ENCODE measurements at places on chromosomes 12 and 14.

- DNase-seq, result peak; percentile 66
Measured at GRCh38 chr12:85713373-85713772, 122.8 kb downstream of the RASSF9 start.

DNA sequence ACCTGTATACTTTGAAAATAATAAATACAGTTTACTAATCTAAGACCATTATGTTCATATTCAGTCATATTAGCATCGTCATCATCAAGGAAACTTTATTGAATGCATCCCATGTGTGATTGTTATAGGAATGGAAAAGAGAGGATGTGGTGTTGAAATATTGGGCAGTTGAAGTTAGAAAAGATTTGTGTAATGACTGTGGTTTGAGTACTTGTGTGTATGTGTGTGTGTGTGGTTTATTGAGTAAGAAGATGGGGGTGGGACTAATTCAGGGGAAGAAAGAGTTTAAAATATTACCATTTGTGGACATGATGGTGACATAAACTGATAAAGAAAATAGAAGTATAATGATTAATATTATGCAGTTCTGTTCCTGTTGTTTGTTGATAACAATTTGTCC, 238.7 kb upstream of the SEL1L start:
- DNase-seq, result no peak

GRCh38 chr14:23529016-23529415, 22.5 kb downstream of the ZFHX2 start:
- no peak for DNase-seq

DNA sequence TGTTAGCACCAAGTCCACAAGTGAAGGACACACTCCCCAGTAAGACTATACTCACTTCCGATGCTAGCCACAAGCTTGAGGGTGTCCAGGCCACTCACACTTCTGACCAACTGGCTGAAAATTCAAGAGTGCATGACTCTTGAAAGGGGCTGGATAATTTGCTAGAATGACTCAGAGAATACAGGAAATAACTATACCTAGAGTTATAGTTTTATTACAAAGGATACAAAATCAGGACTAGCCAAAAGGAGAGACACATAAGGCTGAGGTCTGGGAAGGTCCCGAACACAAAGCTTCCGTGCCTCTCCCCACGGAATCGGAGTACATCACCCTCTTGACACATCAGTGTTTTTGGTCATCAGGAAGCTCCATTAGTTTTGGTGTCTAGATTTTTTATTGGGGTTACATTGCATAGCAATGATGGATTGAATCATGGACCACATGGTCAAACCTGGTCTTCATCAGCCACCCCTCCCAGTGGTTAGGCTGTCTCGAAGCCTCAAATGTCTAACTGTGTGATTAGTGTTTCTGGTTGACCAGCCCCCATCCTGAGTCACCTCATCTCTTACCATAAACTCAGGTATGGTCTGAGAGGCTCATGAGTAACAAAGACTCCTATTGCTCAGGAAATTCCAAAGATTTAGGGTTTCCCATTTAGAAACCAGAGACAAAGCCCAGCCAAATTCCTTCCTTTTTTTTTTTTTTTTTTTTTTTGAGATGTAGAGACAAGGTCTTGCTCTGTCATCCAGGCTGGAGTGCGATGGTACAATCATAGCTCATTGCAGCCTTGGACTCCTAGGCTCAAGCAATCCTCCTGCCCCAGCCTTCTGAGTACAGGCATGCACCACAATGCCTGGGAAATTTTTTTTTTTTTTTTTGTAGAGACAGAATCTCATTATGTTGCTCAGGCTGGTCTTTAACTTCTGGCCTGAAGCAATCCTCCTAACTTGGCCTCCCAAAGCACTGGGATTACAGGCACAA, 472.0 kb upstream of the TBX3 start:
- DNase-seq, result peak; percentile 98

- no peak for DNase-seq
Measured at GRCh38 chr12:31804185-31804504, 75.3 kb upstream of the AMN1 start.

GRCh38 chr14:58547649-58548048, 90.1 kb upstream of the DACT1 start:
- DNase-seq, result no peak

DNA sequence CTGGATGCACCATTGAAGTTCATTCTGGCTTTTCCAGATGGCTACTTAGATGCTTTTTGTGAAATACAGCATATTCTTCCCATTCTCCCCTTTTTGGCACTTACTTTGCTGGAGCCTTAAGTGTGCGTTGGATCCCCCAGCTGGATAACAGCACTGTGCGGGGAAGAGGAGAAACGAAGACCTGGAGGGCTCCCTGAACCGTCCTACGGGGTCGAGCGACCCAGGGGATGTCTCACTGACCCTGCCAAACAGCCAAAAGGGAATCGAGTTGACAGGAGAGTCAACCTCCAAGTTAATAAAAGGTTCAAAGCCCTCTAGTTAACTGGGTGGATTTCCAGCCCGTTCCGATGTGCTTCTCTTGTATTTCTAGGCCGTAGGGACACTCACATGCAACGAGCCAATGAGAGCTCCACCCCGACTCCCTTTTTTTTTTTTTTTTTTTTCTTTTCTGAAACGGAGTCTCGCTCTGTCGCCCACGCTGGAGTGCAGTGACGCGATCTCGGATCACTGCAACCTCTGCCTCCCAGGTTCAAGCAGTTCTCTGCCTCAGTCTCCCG, 1.0 kb upstream of the CAMKK2 start:
- DNase-seq, result peak; percentile 67

- DNase-seq, result peak; percentile 31
Measured at GRCh38 chr12:63276537-63277365, 125.8 kb upstream of the AVPR1A start.

GRCh38 chr14:100486025-100486828, 101.0 kb downstream of the BEGAIN start:
- DNase-seq, result peak; percentile 86

DNA sequence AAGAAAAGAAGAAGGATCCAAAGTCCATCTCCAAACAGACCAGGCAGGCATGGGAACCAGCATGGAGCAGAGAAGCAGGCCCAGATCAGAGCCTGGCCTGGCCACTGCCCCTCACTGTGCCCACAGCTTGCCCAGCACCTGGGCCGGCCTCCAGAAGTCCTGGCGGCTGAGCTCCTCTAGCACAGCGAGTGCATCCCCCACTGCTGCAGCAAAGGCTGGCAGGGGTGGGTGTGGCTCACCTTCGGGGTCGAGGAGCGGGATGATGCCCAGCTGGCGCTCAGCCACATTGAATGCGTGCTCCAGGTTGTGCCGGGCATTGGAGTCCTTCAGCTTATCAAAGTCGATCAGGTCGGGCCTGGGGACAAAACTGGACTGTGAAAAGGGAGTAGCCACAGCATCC, 78.7 kb downstream of the SPTB start:
- no peak for DNase-seq

GRCh38 chr14:74569387-74569786, 42.6 kb downstream of the LTBP2 start:
- no peak for DNase-seq

DNA sequence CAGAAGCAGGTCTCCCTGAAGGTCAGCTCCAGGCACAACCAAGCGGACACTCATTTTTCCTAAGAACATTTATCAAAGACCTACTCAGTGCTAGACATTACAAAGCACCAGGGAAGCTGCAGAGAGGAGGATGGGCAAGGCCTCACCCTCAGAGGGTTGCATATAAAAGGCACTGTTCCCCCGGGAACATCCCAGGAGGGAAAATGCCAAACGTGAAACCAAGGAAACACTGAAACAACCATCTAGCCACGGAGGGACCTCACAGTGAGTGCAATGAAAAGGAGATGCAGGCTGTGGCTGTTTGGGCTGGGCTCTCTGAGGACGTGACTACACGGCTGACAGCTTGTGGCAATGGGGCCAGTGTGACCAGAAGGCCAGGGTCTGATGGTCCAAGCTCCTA, 117.4 kb upstream of the VASH1 start:
- DNase-seq, result no peak

GRCh38 chr14:69741055-69741454, 25.9 kb upstream of the SRSF5 start:
- DNase-seq, result no peak

GRCh38 chr12:15982071-15982470, 70.9 kb downstream of the DERA start:
- DNase-seq, result peak; percentile 7

GRCh38 chr12:123914726-123915333, 57.8 kb downstream of the CCDC92 start:
- DNase-seq, result no peak

DNA sequence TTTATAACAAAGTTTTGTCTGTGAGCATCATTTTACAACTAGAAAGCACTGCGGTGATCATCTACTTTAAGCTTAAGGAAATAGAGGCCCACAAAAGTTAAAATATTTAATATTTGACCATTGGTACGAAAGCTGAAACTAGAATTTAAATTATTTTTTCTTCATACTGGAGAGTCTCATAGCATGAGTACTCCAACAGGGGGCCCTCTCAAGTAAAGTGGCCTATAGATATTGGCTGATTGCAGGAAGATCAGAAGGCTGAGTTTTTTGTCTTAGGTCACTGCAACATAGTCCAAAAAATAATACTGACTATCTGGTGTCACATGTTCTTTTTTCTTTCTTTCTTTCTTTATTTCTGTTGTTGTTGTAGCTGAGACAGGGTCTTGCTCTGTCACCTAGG, 75.3 kb upstream of the ZDHHC17 start:
- DNase-seq, result peak; percentile 22

- DNase-seq, result no peak
Measured at GRCh38 chr12:48151103-48151771, 6.1 kb downstream of the ASB8 start.

GRCh38 chr12:32360956-32361355, 38.4 kb upstream of the FGD4 start:
- DNase-seq, result no peak

DNA sequence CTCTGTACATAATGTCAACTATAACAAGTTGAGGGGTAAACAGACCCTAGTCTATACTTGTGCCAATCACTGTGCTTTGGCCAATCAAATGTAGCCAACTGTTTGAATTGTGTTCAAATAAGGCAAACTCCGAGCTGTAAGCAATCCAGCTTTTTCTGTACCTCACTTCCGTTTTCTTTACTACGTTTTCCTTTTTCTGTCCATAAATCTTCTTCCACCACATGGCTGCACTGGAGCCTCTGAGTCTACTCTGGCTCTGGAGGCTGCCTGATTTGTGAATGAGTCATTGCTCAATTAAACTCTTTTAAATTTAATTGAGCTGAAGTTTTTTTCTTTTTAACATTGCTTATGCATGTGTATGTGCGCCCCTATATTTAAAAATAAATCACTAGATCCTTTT, 29.7 kb downstream of the CLEC1A start:
- DNase-seq, result peak; percentile 30

- peak; percentile 40 for DNase-seq
Measured at GRCh38 chr12:78088391-78088832, 257.7 kb downstream of the NAV3 start.

GRCh38 chr12:87575906-87576305, 453.3 kb downstream of the C12orf50 start:
- DNase-seq, result no peak

DNA sequence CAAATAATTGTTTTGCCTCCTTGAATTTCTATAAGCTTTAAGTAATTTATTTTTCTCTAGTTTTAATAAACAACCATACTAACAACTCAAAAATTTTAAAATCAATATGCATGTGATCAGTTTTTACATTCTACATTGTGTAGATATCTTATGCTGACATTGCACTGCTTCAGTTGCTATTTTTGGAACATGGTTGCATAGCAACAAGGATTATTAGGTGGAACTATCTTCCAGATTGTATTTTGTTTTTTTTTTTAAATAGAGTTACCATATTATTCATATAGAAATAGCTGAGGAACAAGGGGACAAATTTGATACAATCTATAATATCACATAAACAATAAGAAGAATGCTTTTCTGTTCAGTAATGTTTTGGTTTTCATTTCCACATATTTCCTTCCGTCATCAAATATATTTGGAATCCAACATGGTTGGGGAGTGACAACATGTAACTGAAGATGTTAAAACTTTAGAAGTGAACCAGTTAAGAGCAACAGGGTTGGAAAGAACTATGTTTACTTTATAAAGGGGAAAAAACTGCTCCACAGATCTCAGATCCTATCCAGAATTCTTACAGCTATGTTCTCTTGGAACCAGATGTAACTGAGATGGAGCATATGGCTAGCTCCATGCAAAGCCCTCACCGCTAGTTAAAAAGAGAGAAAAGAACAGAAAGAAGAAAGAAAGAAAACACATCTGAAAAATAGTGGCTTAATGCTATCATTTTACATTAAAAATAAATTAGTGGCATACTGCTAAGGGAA, 235.5 kb downstream of the NELL2 start:
- DNase-seq, result no peak

GRCh38 chr14:88879022-88879421, 54.6 kb downstream of the TTC8 start:
- peak; percentile 91 for DNase-seq

- no peak for DNase-seq
Measured at GRCh38 chr14:89564989-89565388, 148.0 kb upstream of the FOXN3 start.

DNA sequence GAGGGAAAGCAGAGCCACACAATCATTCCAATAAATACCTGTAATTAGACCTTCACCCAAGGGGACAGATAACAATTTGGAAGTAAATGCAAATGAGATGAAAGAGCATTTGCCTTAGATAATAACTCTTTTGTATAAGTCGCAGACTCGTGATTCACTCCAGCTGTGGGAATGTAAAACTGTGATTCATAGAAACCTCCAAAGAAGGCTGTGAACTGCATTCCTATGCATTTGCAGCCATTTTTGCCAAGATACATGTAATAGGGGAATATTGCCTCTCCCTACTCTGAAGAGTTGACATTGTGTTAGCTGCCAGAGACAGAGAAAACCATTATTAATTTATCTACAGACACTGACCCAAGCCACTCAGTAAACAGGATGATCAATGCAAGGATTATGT, 181.9 kb upstream of the ARHGAP5 start:
- peak; percentile 85 for DNase-seq

DNA sequence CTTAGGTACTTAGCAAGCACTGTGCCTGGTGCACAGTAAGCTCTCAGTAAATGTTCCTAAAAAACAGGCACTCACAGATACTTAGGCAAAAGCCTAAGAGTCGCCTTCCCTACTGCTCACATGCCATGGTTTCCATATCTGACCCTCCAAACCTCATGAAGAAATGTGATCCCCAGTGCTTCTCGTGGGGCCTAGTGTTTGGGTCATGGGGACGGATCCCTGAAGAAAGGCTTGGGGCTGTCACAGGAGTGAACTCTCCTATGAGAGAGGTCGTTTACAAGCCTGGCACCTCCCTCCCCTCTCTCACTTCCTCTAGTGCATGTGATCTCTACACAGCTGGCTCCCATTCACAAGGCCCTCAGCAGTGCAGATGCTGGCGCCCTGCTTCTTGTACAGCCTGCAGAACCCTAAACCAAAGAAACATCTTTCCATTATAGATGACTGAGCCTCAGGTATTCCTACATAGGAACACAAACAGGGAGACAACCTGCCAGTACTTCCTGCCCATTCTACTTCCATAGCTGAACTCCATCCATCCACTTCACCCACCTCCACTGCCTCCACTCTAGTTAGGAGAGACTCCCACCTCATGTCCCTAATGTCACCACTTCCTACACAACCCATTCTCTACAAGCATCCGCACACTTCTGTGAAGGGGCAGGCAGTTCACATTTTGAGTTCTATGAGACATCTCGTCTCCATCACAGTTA, 2.9 kb downstream of the SLC15A4 start:
- DNase-seq, result no peak
